Kidney epithelial cell (primary cell): ENCODE measurements at places on chromosomes 1 and 21.

GRCh38 chr1:17831597-17831996, 76.5 kb downstream of the ACTL8 start:
- DNase-seq = no peak

DNA sequence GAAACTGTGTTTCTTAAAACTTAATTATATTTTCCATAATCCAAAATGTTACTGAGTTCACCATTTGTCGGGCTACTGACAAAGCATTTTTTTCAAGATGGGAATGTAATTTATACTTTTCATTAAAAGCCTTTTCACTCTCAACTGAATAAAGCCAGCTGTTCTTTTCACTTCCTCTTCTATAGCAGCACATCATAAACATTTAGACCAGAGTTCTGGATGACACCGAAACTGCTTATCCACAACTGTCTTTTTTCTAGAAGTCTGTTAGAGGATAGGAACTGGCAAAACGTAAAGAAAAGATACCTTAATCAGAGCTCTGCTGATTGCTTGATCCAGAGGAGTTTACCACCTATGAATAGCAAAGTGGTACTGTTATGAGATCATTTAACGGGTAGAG, 594.7 kb downstream of the ADGRL2 start:
- no peak for DNase-seq

- no peak for DNase-seq
Measured at GRCh38 chr1:168728473-168729404, at the start of gene DPT. DPT (minus strand) TSS chr1:168729206; CDS start chr1:168729174, 32 bp downstream.

DNA sequence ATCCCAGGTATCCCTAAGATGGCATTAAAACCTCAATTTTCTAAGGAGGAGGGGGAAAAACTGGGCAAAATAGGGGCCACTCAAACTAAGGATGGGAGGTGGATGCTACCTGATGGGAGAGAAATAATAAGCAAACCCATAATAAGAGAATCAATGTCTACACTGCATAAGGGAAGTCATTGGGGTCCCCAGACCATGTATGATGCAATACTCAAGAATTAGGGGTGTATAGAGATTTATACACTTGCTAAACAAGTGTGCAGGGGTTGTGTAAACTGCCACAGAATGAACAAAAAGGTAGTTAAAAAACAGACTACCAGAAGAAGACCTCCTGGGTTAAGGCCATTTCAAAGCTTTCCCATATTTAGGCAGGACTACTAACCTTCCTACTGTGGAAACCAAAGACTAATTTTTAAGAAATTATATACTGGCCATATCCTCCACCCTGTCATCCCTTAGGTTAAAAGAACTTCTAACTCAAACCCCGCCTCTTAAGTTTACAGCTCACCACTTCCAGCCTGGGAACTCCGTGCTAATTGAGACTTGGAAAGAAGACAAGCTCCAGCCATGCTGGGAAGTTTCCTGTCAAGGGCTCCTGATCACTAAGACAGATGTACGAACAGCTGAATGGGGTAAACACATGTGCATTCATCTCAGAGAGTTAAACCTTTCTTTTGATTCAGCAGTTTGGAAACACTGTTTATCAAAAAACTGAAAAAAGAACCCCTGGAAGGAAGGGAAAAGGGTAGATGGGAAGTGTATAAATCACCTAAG, 64.4 kb upstream of the TLR5 start:
- DNase-seq = no peak

DNA sequence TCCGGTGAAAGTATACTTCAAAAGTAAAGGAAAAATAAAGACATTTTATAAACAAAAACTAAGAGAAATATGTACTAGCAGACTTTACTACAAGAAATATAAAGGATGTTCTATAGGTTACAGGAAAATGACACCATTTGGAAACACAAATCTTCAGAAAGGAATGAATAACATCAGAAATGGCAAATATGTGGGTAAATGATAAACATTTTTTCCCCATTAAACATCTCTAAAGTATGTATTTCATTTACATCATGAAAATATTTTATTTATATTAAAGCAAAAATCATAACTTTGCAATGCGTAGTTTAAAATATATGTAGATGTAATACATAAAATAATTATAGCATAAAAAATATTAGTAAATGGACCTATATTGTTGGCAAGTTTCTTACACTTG, 184.1 kb upstream of the ZNHIT6 start:
- DNase-seq = no peak

DNA sequence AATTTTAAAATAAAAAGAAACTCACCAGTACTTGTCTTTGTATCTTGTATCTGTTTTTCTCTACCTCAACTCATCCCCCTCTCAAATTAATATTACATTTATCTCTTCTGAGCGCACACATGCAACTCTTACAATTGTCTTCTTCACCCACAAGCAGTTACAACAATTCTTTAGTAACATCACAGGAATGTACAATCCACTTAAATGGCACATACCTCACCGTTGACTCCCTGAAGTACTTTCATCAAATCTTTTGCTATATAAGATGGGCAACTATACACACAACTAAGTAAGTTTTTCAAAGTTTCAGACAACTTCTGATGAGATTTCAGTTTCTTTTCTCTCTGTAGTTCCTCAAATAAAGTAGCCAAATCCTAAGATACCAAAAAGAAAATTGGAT, 28.3 kb downstream of the HEATR1 start:
- DNase-seq = no peak

- DNase-seq = no peak
Measured at GRCh38 chr1:5620997-5621396, 371.2 kb downstream of the NPHP4 start.

DNA sequence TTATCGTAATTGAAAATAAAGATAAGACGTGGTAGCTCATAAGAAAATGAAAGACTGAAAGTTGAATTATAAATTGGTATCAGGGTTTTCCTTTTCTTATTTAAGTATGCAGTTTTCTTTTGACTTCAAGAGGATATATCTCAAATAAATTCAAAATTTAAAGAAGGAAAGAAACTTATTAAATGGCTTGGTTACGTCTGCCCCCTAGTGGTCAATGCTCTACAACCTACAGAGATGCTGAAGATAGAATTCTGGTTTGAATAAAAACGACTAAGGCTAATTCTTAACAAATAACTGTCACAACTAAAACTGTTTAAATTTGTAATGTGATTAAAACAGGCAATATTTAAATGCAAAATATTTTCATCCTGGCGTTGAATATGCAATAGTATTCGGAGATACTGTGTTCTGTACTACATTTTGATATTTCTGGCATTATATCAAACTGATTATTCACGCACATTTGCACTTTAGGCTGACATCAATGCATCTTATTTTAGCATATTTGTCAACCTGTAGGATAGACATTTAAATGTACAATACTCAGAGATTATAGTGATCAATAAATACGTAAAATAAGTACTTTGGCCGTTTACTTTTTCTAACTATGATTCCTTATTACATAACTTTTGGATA, 26.8 kb downstream of the IFI44 start:
- peak; percentile 23 for DNase-seq

- DNase-seq = no peak
Measured at GRCh38 chr1:165364568-165365133, 8.1 kb upstream of the LMX1A start.
